ENCODE measurements at places on chromosomes 16 and 17.

- peak; percentile 7 for DNase-seq
These were observed 9.9 kb upstream of the CCL5 start for GRCh38 chr17:35889818-35890773.

- no peak for DNase-seq
These were observed 175.0 kb downstream of the AIPL1 start for GRCh38 chr17:6259899-6260298.

DNA sequence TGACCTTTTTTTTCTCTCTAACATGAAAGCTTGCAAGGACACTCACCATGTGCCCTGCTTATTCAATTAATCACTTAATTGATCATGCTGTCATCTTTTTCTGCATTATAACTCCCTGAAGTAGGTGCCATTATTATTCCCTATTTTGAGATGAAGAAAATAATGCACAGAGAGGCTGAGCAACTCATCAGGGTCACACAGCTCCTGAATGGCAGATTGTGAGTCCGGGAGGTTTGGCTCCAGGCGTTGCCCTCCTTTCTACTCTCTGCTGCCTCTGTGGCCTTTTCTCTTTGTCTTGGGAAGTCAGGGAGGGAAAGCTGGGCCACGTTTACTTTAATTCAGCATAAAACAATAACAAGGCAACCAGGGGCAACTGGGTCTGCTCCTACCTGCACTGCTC lies 17.2 kb upstream of the N4BP1 start:
- DNase-seq = no peak

GRCh38 chr17:60526726-60527125 lies 684 bp upstream of the APPBP2 start:
- DNase-seq = no peak

DNA sequence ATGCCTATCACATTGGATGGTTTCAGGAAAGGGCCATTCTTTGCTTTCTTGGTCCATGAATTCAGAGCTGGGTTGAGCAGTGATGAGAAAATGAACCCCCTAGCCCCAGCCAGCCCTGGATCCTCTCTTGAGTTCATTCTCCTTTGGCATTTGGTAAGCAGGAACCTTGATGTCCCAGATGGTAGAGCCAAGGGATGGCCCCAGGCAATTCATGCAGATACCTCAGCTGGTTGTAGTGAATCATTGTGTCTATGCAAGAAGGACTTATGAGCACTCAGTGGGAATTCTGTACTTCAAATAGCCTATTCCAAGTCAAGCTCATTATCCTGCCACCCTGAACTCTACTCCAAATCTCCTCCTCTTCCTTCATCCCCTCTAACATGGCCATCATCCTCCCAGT lies 412.7 kb downstream of the UTP18 start:
- no peak for DNase-seq

DNA sequence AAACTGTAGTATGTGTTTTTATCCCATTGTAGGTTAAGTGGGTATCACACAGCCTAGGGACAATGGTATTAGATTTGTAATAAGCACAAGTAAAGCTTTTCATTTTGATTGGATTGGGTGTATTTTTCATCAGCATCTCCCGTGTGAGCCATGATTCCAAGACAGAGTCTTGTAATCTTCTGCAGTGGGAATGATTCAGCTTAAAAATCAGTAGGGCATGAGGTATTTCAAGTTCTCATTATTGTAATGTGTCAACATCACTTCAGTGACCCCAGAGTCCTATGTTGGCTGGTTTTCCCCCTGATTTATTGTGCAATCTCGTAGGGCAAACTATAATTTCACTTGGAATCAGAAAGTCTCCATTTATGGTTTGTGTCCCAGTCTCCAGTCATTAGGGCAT lies 833.2 kb upstream of the RBFOX1 start:
- DNase-seq = no peak

DNA sequence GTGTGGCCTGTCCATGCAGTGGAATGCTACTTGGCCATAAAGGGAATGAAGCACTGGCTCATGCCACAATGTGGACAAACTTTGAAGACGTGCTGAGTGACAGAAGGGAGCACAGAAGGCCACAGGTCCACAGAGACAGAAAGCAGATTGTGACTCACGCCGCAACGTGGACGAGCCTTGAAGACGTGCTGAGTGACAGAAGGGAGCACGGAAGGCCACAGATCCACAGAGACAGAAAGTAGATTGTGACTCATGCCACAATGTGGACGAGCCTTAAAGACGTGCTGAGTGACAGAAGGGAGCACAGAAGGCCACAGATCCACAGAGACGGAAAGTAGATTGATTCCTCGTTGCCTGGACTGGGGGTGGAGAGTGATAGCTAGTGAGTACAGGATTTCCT lies 19.2 kb downstream of the ZC3H18 start:
- no peak for DNase-seq

DNA sequence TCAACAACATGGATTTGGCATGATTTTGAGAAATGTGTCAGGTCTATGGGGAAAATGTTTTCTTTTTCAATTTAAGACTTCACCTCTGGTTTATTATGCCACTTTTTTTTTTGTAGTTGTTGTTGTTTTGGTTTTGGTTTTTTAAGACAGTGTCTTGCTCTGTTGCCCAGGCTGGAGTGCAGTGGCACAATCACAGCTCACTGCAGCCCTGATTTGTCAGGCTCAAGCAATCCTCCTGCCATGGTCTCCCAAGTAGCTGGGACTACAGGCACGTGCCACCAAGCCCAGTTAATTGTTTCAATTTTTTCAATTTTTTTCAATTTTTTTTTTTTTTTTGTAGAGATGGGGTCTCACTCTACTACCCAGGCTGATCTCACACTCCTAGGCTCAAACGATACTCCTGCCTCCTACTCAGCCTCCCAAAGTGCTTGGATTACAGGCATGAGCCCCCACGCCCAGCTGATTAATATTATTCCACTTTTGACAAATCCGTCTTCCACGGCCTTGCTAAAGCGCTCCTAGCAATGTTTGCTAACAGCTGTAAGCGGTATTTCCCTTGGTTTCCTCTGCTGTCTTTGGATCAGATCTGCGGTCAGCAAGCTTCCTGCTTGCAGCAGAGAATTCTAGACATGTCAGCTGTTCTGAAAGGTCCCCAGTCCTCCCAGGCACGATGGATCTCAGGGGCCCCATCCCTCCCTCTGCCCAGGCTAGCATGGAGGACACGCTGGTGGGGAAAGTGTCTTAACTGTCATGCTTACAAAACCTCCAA lies 7.0 kb upstream of the MILR1 start:
- no peak for DNase-seq

DNA sequence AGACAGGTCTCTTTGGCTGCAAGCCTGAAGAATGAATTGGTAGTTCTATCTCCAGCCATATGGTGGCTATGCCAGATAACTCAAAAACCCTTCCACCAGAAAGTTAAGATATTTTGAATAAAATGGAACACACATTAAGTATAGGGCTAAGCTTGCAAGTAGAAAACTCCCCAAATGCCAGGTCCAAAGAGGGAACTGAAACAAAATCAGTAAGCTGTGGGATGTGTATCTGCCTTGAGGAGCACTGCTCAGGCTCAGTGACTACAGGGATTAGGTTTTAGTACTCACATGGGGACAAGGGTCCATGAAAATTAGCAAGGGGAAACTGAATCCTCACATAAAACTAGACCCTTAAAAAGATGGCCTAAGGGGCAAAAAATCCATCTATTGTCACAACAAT lies 115.7 kb upstream of the PMFBP1 start:
- DNase-seq = no peak

DNA sequence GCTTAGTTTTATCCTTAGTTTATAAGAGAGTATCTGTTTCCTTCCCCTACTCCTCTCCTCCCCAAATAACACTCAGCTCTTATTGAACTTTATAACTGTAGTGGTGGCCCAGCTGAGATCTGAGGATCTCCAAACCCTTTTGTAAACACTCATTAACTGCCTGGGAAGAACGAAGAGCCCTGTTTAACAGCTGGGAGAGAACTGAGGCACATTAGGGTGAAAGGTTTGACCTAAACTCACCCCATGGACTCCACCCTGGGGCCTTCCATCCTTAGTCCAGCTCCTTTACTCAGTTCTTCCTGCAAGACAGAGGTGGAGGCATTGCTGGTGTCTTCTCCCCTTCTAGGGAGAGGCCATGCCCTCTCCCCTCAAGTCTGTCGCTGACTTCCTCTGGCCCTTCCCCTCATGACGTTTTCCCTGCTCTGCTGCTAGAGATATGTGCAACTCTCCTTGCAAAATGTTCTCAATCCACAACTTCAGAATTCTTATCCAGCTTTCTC lies 1.2 kb upstream of the RARA start:
- no peak for DNase-seq

DNA sequence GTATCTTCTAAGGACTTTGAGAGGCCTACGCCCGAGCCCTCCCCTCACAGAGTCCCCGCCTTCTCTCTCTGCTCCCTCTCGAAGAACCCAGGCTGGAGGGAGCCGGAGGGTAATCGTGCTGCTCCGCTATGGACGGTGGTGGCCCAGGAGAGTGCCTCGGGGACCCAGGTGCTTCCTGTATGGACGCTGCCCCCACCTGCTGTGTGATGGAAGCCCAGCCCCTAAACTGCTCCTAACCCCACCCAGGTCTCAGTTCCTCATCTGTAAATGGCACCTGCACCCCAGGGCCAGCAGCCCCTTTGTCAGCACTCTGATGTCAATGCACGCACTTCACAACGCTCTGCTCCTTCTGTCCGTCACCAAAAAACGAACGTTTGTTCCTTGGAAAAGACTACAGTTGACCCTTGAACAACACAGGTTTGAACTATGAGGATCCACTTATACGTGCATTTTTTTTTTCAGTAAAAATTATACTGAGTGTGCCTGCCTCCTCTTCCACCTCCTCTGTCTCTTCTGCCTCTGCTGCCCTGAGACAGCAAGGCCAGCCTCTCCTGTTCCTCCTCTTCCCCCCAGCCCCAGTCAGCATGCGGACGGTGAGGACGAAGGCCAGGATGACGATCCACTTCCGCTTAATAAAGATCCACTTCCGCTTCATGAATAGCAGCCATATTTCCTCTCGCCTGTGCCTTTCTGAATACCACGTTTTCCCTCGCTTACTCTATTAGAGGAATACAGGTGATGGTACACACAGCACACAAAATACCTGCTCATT lies 118.3 kb downstream of the BANP start:
- DNase-seq = no peak

- no peak for DNase-seq
These were observed 61.2 kb downstream of the MARCHF10 start for GRCh38 chr17:62746941-62747340.

GRCh38 chr17:6936370-6937028 lies 59.4 kb upstream of the ALOX12 start:
- DNase-seq = no peak

DNA sequence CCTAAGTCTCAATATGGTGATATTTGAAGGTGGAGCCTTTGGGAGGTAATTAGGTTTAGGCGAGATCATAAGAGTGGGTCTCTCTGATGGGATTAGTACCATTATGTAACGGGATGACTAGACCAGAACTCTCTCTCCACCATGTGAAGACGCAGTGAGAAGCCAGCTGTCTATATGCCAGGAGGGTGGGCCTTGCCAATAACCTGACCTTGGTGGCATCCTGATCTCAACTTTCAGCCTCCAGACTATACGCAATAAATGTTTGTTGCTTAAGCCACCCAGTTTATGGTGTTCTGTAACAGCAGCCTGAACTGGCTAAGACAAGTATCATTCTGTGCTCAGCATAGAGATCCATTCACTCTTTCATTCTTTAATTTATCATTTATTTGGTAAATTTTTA lies 167.2 kb upstream of the CDH11 start:
- no peak for DNase-seq

DNA sequence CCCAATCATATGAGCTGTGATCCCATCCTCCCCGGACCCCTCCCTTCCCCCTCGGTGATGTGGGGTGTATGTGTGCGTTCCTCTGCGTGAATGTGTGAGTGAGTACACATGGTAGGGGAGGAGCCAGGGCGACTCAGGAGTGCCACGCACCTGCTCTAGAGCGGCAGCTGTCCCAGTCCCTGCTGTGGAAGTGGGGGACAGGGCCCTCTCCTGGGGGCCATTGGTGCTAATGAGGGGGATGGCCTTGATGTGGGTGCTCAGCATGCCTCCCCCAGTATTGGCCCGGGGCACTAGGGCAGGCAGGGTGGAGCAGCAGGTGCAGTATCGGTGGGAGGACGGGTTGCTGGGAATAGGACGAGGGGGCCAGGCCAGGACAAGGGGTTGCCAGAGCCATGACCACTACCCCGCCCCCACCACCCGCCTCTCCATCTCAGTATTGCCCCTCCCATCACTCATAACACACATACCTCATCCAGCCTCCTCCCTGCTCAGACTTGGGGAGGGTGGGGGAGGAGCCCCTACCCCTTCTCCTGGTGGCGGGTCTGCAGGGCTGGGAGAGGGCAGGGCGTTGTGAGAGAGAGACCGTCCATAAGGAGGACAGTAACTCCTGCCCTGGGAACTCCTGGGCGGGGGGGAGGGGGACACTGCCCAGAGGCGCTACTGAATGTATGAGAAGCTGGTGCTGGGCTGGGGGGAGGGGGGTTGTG lies 8.5 kb downstream of the NR1D1 start:
- DNase-seq = no peak

- DNase-seq = no peak
These were observed 89.6 kb downstream of the RBFOX1 start for GRCh38 chr16:7422036-7422888.

GRCh38 chr17:80035687-80035936 lies at the start of gene TBC1D16:
Gene TBC1D16 (minus strand): TSS chr17:80035872. CDS start chr17:80013547, 22,325 bp downstream.
- no peak for DNase-seq

- no peak for DNase-seq
These were observed 242.6 kb upstream of the GSE1 start for GRCh38 chr16:85370543-85370880.

DNA sequence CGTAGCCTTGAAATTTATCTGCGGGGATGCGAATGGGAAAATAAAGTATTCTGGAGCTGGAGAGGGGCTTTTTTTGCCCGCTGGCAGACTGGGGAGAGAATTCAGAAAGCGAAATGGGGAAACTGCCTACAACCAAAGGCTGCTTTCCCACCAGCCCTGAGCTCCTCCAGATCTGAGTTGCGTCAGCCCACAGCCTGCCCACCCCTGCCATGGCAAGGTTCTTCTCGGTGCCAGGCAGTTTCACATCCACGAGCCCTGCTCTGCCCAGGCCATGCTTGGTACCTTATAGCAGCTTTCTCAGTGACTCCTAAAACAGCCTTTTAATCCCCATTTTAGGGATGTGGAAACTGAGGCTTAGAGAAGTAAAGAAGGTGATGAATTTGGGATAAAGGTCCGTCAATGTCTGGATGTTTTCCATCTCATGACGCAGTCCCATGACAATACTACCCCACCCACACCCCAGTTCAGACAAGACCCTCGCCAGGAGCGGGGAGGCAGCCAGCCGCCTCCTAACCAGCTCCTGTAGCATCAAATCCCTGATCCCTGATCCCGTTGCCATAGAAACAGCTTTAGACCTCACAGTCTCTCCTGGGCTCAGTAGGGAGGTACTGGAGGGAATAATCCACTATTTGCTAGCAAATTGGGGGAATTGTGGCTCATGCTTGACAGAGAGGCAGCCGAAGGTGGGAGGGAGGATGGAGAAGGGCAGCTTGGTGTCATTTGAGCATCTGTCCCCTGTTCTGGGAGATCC lies 113.5 kb downstream of the MGAT5B start:
- no peak for DNase-seq

DNA sequence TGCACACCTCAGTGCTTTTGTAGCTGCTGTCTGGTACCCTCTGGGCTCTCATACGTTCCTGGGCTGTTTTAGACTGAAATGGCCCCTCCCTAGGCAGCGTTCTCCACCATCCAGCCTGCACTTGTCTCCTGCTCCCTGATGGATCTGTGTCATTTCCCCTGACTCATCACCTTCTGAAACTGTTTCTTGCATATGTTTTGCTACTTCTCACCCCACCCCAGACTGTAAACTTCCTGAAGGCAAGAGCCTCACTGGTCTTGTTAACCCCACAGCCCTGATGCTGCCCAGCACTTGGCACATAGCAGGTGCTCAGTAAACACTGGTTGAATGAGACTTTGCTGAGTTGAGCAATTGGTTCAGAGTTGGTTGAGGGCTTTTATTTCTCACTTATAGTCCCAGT lies 78.7 kb downstream of the CRISPLD2 start:
- DNase-seq = no peak
